ENCODE measurements at places on chromosomes 13 and 19.

GRCh38 chr13:79807554-79807953 lies 326.6 kb downstream of the NDFIP2 start:
- DNase-seq = no peak

GRCh38 chr13:76790980-76791819 lies 95.0 kb downstream of the KCTD12 start:
- no peak for DNase-seq

DNA sequence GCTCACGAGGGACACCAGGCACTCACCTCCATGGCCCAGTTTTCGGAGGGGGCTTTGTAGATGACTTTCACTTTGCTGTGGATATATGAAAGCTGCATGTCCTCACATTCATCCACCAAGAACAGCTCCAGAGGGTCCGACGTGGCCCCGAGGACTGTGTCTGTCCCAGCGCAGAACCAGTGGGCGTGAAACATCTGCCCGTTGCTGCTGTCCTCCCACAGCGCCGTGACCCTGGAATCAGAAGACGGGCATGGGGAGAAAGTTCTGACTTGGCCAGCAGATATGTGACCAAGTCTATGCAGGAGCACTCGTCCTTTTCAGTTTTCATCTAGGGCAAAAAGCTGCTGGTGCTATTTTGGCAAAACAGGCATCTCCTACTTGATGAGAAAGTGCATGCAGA lies 29.7 kb upstream of the EIF3G start:
- DNase-seq = no peak

DNA sequence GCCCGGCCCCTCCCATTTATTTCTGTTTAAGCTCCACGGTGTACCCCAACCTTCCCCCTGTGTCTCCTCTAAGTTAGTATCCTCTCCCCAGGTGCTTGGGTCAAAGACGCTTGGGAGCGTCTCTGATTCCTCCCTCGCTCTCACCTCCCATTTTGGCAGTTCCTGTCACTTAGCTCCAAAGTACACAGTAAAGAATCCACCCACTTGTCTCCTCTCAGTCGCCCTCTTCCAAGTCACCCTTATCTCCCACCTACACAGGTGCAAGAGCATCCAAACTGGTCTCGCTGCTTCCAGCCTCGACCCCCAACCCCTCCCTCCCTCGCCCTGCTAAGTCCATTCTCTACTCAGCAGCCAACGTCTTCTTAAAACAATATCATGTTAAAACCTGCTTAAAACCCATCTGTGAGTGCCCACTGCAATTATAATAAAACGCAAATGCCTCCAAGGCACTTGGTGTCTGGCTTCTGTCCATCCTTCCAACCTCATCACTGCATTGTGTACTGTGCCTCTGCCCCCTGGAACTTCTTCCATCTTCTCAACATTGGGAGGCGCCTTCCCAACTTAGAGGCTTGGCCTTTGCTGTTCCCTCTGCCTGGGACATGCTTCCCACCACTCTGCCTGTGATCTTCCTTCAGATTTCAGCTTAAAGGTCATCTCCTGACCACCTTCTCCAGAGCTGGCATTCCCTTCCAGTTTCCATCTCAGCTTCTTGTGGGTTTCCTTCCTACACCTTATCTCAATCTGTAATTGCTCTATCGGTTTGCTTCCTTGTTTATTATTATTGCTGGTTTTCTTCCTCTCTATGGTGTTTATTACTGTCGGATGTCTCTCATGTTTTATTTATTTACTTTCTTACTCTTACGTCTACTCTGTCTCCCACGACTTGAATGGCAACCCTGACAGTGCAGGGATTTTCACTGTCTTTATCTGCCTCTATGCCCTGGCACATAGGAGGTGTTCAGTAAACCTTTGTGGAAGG lies 9.5 kb upstream of the KLK14 start:
- DNase-seq = no peak

- no peak for DNase-seq
Observed at GRCh38 chr19:46717716-46718143, 816 bp upstream of the PRKD2 start.

- no peak for DNase-seq
Observed at GRCh38 chr13:110397436-110398115, 90.5 kb downstream of the COL4A2 start.

DNA sequence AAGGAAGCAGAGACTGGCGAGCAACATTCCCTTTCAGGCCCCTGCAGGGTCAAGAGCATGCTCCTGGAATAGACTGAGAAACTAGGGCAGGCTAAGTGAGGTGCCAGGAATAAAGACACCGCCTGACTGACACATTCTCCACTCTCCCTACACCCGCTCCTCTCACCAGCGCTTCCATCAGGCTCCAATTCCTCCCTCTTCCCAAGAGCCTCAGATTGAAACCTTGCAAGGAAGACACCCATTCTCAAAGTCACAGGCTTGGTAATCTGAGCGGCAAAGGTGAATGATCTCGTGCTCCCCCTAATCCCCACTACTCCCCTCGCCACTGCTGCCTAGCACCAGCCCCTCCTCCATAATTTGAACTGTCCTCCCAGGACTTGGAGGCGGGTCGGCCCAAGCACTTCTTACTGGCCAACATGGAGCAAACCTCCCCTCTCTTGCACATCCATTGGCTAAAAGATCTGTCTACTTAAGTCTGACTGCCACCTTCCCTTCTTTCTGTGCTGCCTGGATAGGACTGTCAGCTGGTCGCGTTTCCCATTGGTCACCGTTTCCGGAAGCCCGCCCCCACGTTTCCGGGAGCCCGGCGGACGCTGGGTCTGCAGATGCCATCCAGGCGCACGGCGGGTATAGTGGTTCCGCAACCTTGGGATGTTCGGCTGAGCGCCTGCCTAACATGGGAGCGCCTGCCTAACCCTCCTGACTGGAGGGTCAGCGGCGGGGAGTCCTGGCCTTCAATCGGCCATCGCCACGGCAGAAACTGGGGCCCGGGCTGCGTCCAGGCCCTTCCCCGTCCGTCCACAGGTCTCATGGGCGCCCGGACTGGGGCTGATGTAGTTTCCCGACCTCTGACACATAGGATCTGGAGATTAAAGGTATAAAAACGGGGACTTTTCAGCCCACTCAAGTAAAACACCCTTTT lies 33.6 kb downstream of the ZNF383 start:
- peak; percentile 2 for DNase-seq

DNA sequence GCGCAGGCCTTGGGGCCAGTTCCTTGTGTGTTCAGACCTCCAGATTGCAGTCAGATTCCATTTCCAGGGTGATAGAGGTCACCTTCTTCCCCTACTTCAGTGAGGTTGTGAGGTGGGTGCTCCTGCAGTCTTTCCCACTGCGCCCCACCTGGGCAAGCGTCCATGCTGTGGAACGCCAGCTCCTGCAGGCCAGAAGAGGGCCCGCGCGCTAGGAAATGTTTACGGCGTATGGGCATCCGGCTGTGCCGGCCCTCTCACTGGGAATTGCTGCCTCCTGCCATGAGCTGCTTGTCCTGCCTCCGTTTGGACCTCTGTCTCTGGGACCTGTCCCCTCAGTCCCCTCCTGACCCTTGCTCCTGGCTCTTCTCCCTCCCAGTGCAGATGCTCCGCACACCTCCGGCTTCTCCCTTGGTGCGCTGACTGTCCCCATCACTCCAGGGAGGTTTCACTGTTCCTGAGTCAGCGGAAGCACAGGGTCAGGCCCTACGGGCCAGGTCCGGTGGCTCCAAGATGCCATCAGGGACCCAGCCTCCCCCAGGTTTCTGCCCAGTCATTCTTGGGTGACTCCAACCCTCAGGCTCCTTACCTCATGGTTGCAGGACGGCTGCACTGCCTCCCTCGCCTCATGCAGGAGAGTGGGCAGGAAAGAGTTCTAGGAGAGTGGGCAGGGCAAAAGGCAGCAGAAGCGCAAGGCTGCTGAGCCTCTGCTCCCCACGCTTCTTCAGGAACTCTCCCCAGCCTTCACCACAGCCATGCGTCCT lies 56.6 kb downstream of the SMARCA4 start:
- DNase-seq = no peak

- no peak for DNase-seq
Observed at GRCh38 chr19:44808463-44809371, at the start of gene BCAM. TSS of gene BCAM (plus strand) at chr19:44809103. CDS start at chr19:44809125, 22 bp downstream.

DNA sequence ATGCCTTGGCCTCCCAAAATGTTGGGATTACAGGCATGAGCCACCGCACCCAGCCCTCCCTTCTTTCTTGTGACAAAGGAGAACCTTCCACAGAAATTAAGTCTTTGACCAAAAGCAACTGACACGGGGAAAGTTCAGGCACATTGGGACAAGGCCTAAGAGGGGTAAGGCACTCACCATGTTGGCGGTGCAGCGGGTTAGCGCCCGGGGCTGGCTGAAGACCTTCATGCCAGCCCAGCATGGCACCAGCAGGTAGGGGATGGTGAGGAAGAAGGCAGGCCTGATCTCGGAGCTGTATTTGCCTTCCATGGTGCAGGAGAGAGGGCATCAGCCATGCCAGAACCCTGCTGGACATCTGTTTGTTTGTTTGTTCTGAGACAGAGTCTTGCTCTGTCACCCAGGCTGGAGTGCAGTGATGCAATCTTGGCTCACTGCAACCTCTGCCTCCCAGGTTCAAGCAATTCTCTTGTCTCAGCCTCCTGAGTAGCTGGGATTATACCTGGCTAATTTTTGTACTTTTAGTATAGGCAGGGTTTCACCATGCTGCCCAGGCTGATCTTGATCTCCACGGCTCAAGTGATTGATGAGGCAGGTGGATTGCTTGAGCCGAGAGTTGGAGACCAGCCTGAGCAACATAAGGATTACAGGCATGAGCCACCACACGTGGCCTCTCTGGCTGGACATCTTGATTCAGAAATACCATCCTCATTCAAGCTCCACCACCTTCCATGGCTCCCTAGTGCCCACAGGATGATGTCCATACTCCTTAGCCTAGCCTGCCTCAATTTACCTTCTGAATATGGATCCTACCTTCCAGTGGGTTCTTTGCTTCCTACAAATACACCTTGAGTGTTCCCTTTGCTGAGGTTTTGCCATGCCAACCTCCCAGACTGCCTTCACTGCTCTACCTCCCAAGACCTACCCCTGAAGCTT lies 4.4 kb downstream of the TM6SF2 start:
- DNase-seq = no peak

GRCh38 chr13:39776439-39776838 lies 121.0 kb downstream of the COG6 start:
- DNase-seq = no peak

DNA sequence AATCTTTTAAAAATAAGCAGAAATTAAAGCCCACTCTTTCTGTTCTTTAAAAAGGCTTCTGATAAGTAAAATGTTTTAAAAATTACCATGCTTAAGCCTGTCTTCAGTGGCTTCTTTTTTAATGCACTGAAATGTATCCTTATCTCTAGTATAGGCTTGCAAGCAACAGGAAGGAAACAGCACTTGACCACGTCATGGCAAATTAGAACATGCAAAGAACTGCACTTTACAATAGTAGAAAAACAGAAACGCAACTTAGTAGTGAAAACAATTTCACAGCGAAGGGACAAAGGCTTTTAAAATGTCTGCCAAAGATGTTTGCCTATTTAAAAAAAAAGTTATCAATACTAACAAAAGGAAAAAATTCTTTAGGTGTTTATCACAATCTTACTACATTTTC lies 36.3 kb downstream of the ELF1 start:
- peak; percentile 28 for DNase-seq

- no peak for DNase-seq
Observed at GRCh38 chr13:74114202-74114601, 20.0 kb downstream of the KLF12 start.

- no peak for DNase-seq
Observed at GRCh38 chr19:30406220-30407067, 34.3 kb downstream of the ZNF536 start.

DNA sequence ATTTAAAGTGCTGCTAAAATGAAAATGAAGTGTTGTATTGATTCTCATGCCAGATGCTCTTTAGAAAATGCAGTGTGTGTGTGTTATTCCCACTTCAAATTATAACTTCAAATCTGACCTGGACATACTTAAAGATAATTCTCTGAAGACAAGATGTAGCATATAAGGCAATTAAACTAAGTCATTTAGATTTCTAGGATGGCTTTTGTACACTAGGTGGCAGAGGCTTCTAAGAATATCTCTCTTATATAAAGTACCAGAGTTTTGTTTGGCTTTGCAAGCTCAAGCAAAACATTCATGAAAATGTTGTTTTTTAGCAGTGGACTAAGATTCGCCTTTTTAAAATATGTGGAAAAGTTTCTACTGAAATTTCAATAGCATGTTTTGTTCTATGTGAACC lies 407.2 kb downstream of the GPC5 start:
- DNase-seq = no peak

- DNase-seq = no peak
Observed at GRCh38 chr19:48881741-48882657, 9.8 kb downstream of the PPP1R15A start.

- DNase-seq = no peak
Observed at GRCh38 chr13:79937771-79938216, 403.1 kb downstream of the SPRY2 start.

- DNase-seq = no peak
Observed at GRCh38 chr13:79423801-79424642, 18.0 kb upstream of the RBM26 start.

- DNase-seq = no peak
Observed at GRCh38 chr19:50152578-50152977, 10.5 kb downstream of the IZUMO2 start.

DNA sequence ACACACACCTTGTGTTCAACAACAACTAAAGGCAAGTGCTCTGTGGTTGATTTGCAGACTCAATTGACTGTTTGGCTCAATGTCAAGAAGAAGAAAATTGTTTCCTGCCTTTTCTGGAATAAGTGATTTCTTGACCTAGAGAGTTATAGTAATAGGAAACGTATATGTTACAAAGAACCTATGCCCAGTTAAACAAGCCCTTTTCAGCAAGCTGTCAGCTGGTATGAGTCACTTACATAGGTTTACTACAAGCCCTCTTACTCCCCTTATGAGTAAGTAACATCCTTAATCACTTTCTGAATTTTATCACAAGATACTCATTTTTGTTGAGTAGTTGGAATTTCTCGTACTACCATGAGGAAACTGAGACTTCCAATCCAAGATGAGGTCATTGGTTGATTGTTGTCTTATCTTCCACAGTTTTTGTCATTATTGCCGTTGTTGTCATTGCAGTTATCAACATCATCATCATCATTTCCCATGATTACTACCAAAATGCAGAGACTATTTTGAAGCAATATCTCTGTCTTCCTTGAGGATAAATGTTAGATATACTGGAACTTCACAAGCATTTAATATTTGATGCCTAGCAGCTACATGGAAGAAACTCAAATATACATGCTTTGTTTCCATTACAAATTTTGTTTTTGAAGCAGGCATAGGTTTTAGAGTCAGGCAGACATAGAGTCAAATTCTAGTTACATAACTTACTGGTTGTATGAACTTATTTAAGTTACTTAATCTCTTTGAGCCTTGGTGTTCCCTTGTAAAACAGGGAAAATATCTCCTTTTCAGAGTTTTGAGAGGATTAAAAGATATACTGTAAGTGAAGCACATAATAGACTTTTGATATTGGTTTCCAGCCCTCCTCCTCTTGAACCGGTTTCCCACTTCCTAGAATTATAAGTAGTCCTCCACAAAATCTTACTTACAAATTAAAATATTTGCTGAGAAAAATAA lies 106.0 kb downstream of the RAP2A start:
- DNase-seq = no peak
